Osteocyte (in vitro differentiated cells): ENCODE measurements at places on chromosomes 6 and 20. TPM values are rescaled to one million over a fixed set of nuclear protein-coding genes. Genes with fewer than 3 reads are reported as not detected.

Gene PSORS1C1
- total RNA-seq, result 3.2 and 6.2 TPM in 2 replicates

Gene HLA-DQA1
- not detected in 2 replicates for total RNA-seq

Gene BEND6
- total RNA-seq, result 7.0 and 9.2 TPM in 2 replicates

Gene GRM1
- not detected in 2 replicates for total RNA-seq

Gene ADGRB3
- 8.8 and 8.9 TPM in 2 replicates for total RNA-seq

Gene CASS4
- 0.13 TPM in 1 of 2 replicates, not detected in the other for total RNA-seq
